Spleen (tissue), 13 donors: ENCODE measurements at places on chromosomes 3 and 15. TPM values are rescaled to one million over a fixed set of nuclear protein-coding genes. Genes with fewer than 3 reads are reported as not detected.

Gene ZNF501
- 2.0 TPM for polyA plus RNA-seq

Gene PIK3CA
- 5.5 TPM for polyA plus RNA-seq

Gene CTXN2
- not detected for polyA plus RNA-seq

Gene SEMA7A
- polyA plus RNA-seq = 154 TPM

Gene FANCD2OS
- polyA plus RNA-seq = not detected

Gene CHDH
- 0.32 TPM for polyA plus RNA-seq

DNA sequence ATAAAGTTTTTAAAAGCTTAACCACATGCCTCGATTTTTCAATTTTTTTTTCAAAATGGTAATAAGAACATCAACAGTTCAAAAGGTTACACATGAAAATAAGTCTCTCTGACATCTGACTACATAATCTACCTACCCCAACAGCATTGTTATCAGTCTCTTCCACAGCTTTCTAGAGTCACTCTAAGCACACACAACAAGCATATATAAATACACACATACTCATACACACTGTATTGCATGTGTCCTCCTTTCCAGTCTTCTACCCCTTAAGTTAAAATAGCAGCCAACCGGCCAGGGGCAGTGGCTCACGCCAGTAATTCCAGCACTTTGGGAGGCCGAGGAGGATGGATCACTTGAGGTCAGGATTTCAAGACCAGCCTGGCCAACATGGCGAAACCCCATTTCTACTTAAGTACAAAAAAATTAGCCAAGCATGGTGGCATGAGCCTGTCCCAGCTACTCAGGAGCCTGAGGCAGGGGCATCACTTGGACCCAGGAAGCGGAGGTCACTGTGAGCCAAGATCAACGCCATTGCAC lies 12.2 kb downstream of the TBL1XR1 start:
- DNase-seq = no peak

- peak; percentile 84 for DNase-seq
Measured at GRCh38 chr15:70535071-70535954, 228.0 kb downstream of the UACA start.

GRCh38 chr3:127886231-127886955 lies 28.6 kb upstream of the KBTBD12 start:
- DNase-seq = no peak

GRCh38 chr3:129015388-129016105 lies 14.4 kb downstream of the EFCC1 start:
- peak; percentile 91 for DNase-seq

DNA sequence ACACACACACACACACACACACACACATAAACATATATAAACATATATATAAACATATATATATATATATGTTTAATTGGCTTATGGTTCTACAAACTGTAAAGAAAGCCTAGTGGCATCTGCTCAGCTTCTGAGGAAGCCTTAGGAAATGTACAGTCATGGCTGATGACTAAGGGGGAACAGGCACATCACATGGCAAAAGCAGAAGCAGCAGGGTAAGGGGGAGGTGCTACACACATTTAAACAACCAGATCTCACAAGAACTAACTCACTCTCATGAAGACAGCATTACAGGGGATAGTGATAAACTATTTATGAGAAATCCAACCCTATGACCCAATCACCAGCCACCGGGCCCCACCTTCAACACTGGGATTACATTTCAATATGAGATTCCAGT lies 922.9 kb downstream of the SI start:
- DNase-seq = no peak

GRCh38 chr3:106728315-106729098 lies 648.7 kb upstream of the CCDC54 start:
- no peak for DNase-seq

- peak; percentile 90 for DNase-seq
Measured at GRCh38 chr15:90665288-90666134, 51.6 kb upstream of the BLM start.

DNA sequence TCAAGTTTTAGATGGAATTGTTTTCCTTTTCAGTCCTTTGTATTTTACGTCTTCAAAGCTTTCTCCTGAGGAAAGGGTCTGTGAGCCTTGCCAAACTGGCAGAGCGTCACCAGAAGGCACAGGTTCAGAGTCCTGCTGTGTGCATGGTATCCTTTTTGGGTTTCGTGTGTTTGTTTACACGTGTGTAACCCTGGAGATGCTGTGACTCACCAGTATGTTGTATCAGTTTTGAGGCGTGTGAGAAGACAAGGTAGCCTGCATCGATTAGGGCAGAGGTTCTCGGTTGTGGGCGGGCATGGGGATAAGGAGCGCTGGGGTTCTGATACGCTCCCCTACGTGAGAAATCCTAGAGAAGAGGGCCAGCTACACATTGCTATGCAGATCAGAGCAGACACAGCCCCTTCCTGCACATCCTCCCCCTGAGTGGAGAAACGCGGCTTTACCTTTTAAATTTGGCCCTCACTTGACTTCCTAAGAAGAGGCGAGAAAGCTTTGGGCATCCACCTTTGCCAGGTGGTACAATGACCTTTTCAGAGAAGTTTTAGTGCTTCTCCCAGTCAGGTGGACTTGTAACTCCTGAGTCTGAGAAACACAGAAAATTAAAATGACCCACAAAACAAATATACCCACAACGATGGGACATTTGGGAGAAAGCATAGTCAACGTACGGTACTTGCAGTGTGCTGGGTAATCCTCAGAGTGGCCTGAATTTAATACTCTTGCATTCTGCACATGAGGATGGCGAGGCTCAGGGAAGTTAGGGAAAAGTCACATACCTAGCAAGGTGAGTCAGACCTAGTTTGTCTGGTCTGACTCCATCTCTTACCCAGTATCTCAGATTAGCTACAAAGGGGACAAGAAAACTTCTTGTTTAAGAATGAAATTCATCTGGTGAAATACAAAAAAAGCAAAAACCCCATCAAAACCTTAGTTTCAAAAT lies 38.1 kb downstream of the TRAK1 start:
- no peak for DNase-seq

- no peak for DNase-seq
Measured at GRCh38 chr3:111700054-111700453, 104.9 kb upstream of the ZBED2 start.

DNA sequence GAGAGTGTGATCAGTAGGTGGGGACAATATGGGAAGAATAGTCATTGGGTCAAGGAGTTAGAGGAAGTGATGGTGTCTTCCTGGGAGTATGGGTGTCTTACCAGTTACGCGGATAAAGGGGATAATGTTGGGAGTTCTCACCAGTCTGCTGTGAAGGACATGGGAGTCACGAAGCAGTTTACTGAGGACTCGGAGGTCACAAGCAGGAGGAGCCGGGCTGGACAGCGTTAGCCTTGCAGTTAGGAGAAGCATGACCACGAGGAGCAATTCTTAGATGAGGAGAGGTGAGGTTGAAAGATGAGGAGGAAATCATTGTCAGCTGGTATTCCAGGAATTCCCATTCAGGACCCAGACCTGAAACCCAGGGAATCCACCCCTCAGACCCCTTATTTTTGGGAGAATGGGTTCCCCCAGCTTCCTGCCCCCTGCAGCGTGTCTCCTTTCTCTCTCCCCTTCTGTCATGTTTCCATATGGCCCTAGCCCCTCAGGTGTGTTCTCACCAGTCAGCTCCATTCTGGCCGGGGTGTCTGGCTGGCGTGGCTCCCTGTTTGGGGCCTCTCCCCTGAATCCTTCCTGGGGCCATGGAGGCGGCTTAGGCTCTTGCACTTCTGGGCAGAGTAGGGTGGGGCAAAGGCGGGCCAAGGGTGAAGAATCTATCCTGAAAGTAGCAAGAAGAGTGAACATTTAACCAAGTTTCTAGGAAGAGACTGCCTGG lies 2.1 kb downstream of the THPO start:
- peak; percentile 53 for DNase-seq

DNA sequence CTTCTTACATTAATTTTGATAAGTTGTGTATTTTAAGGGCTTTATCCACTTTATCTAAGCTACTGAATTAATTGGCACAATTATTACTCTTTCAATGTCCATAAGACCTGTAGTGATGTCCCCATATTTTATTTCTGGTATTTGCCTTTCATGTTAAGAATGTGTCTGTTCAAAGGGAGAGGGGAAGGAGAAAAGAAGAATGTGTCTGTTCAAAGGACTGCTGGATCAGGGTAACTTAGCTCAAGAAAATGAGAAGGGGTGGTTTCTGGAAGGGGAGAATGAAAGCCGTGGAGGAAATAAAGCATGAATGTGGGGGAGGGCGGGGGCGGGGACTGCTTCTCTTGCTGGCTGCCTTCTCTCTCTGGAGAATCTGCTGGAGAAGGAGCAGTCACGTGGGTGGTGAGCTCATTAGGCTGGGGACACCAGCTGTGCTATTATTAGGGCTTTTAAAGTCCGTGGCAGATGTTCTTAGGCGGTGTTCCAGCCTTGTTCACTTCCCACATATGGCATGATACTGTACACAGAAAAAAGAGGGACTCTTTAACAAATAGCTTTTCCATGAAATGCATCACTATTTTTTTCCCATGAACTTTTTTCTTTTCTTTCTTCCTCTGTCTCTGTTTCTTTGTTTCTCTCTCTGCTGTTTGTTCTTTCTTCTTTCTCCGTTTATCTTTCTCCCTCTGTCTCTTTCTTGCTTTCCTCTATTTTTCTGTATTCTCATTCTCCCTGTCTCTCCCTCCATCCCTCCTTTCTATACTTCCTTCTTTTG lies 63.7 kb upstream of the ULK4 start:
- peak; percentile 84 for DNase-seq

DNA sequence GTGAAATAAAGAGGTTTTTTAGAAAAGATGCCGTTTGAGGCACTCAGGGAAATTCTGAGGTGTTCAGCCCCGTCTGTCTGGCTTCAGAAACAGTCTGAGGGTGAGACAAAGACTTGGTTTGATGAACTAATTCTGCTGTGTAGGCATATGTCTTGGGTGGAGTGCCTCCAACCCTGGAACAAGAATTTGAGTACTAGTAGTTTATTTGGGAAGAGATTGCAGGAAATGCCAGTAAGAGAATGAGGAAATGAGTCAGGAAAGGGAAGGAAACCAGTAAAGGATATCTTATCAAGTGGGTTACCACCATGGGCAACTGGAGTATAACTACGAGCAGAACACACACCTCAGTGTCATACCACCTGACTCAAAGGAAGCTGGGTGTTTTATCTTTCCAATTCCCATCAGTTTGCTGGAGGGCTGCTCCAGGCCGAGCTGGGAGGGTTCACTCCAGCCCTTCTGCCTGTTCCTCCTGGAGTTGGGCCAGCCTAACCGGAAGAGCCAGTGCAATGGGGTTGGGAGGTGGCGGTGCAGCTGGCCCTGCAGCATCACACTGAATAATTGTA lies 75.3 kb downstream of the TGFBR2 start:
- DNase-seq = peak; percentile 86

DNA sequence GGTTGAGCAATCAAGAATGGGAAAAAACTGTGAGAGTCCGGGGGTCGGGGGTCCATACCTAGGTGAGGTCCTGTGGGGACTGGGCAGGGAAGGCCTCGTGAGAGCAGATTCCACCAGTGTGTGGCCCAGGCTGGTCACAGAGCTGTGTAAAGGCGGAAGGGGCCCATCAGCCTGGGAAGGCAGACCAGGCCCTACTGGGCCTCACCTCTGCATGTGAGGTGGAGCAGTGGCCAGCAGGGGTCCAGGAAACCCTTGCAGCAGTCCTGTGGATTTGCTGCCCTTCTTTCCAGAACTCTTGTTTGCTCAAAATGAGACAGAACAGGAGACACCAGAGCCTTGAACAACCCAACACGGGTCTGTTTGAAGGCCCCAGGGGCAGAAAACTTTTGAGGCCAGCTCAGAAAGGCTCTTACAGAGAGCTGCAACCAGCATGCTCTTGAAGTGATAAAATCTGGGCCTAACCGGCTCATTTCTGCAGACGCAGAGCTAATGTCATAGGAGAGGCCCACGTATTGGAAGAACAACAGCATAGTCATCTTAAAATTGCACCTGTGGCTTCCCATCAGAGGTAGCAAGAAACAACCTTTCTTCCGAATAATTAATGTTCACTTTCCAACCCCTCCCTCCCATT lies 30.3 kb upstream of the HHATL start:
- DNase-seq = no peak

DNA sequence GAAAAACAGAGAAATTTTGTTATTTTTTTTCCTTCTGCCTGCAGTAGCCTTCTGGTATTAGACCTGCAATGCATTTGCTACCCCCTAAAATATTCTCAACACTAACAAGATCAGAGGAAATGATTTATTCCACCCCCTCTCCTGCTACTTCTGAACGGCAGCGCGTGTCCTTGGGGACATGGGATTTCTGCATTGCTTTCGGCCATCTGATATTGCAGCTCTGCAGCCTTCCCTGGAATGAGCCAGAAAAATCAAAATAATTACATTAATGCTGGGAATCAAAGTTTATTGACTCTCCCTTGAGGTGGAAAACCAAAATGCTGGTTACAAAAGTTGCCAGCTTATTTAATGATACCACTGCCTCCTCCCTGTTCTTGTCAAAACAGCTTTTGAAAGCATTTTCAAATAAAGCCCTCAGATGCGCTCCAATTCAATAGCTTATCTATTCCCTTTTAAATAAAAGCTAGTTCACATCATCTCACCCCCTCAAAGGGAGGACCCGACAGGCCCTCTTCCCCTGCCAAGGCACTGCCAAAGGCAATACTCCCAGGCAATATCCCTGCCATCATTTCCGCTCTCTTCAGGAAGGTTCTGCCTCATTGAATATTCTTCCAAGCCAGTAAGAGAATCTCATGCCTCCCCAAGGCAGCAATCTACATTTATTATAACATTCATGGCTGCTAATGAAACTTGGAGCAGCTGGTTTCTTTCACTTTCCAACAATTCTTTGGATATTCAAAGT lies 96.6 kb downstream of the FHIT start:
- no peak for DNase-seq

DNA sequence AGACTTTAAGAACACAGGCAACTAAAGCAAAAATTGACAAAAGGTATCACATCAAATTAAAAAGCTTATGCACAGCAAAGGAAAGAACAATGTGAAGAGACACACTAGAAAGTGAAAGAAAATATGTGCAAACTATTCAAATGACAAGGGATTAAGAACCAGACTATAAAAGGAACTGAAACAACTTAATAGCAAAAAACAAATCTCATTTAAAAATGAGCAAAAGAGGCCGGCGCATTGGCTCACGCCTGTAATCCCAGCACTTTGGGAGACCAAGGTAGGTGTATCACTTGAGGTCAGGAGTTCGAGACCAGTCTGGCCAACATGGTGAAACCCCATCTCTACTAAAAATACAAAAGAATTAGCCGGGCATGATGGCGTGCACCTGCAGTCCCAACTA lies 14.4 kb downstream of the NGLY1 start:
- DNase-seq = no peak

- DNase-seq = no peak
Measured at GRCh38 chr3:74393426-74393825, 221.0 kb downstream of the CNTN3 start.

- no peak for DNase-seq
Measured at GRCh38 chr3:134114726-134115125, 85.0 kb upstream of the SLCO2A1 start.

- no peak for DNase-seq
Measured at GRCh38 chr3:168063122-168063521, 32.6 kb downstream of the GOLIM4 start.
